ENCODE measurements at places on chromosomes 5 and 9. TPM values are rescaled to one million over a fixed set of nuclear protein-coding genes. Genes with fewer than 3 reads are reported as not detected.
A peak's percentile ranks its signal among the peaks of the same experiment; 100 is the strongest.

- DNase-seq: no peak
These were observed 32.2 kb upstream of the MCTP1 start for GRCh38 chr5:95317085-95317484.

DNA sequence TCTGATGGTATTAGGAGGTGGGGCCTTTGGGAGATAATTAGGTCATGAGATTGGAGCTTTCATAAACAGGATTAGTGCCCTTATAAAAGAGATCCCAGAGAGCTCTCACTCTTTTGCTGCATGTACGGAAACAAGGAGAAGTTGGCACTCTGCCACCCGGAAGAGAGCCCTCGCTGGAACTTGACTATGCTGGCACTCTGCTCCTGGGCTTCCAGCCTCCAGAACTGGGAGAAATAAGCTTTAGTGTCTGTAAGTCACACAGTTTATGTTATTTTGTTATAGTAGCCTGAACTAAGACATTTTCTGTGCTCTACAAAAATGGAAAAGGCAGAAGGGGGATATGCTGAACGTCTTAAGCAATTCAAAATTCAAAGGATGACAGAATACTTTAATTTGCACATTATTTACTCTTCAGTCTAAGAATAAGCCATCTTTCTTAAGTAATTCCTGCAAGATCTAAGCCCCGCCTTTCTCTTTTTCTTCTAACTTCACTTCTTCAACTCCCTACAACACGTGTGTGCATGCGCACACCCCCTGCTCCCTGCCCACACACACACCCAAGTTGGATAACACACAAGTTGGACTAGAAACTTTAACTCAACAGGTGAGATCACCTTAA lies 17.3 kb downstream of the NFIB start:
- DNase-seq: peak; percentile 83

ARL10 gene
- 2.9 TPM for total RNA-seq

C5orf52 gene
- not detected for total RNA-seq
